ENCODE measurements at places on chromosomes 16 and 17.

DNA sequence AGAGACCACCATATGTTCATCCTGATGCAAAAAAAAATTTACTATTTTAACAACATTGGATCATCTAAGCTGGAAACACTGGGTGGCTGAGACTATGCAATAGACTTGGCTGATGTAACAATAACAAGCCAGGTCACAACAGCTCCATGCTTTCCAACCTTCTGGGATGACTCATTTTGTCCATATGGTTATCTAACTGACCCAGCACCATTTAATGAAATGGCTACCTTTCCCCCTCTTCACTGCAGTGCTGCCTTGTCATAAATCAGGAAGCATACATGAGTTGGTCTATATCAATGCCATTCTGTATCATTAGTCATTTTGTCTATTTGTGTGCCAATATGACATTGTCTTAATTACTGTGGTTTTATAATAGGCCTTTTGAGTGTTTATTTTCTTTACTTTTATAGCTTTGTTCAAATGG is 217.6 kb upstream of the KCNJ16 start:
- no peak for DNase-seq

DNA sequence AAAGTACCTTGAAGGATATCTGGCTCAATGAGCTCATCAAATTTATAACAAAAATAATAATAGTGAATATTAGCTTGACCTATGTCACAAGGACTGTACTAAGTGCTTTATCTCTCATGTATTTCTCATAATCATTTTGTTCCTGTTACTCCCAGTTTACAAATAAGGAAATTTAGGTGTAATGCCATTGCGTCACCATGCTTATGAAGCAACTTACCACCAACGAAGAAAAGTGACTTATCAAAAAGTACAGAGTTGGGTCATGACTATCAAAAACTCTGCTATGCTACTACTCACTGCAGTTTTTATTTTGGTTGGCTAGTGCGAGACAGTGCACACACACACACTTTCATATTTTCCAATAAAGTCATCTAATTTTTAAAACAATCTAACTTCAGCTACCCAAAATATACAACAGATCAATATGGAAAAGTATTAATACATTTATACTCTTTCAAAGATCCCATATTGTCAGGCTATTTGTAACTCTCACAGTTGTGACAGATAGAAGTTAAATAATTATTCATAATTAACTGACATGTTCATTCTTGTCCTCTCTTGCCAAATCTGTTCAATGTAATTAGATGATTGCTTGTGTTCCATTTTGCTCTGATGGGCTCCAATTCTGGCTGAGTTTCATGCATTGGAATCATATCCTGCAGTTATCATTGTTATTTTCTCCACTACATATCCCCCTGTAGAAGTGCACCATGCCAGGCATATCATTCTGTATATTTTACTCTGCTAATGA is 119.4 kb downstream of the KCNJ2 start:
- DNase-seq, result no peak

- DNase-seq, result no peak
Measured at GRCh38 chr17:60923000-60923399, 245.3 kb downstream of the BCAS3 start.

DNA sequence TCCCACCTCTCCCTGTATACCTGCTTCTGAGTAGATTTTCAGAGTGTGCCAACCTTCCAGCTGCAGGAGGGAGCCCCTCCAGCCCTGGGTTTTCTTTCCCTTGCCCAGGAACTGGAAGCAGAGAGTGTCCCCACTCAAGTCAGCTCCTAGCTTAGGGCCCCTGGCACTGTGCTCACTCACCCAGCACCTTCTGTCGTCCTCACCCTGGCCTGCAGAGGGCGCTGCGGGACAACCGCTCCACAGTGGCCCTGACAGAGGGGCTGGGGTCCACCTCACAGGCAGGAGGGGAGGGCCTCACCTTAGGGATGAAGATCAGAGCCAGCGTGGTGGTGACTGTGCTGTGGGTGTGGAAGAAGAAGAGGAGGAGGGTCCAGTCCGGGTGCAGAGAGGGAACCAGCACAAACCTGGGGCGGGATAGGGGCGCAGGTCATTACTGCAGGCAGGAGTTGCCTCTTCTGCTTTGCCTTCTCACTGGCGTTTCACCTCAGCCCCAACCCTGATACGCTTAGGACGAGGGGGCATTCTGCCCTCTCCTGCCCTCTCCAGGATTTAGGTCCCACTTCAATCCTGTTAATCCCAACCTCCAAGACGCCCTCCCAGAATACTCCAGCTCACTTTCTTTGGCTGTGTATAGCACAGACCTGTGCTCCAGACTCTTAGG is 10.0 kb downstream of the GPR179 start:
- no peak for DNase-seq

- peak; percentile 74 for DNase-seq
Measured at GRCh38 chr17:63295288-63295687, 150.8 kb downstream of the CYB561 start.

GRCh38 chr17:16037636-16038035 is 38.0 kb downstream of the TTC19 start:
- DNase-seq, result no peak

- no peak for DNase-seq
Measured at GRCh38 chr17:70810609-70811008, 641.3 kb downstream of the KCNJ2 start.

DNA sequence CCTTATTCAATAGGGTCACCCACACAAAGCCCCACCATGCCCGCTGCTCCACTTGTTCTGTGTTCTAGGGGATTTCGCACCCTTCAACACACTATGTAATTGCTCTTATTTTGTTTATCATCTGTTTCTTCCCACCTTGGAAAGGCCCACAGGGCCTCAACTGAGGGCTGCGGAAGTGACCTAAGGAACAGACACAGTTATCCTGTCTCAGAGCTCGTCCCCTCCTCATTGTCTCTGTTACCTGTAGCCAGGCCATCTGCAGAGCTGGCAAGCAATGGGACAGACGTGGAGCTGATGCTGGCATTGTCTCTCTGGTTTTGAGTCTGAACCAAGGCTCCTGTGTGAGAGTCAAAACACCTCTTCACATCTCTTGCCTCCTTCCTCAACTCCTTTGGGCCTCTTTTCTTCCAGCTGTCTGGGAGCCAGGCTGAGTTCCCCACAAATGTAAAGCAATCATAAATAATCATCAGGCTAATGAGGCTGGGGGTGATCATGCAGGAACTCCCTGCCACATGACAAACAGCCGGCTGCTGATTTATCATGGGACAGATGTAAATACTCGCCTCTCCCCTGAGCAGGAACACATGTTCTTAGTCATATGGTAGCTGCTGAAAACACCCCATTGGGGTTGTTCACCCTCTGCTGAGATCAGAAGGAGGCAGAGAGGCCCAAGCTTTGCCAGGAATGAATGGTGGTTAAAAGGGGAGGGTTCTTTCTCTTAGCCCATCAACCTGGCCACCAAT is 71.9 kb downstream of the AXIN2 start:
- no peak for DNase-seq

DNA sequence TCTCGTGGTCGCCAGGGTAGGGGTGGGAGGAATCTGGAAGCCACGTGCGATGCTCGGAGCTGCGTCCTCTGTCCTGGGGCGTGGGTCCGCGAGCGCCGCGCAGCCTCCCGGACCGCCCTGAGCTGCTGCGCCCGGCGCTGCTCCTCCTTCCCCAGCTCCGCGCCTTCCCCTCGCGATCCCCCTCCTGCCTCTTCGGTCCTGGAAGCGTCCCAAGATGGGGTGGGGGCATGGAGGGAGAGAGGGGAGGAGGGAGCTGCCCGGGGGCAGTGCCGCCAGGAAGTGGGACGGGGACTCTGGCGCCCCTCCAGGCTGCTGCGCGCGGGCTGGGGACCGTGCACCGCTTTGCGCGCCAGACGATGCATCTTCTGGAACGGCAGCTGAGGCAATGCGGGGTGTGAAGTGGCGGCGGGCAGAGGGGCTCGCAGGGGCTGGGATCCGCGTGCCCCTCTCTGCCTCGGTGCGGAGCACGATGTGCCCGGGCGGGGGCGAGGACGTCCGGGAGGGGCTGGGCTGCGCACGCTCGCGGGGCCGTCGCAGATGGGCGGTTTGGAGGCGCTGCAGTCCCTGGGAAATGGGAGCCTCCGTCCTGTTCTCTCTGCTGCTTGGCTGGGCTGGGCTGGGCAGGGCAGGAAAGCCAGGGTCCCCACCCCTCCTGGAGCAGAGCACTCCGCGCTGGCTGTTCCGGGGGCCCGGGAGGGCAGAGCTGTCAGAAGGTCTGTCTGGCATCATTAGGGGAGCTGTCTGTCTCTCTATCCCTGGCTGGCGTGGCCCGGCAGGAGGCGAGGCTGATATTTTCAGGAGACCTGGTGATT is 388.0 kb downstream of the SEC14L1 start:
- no peak for DNase-seq

DNA sequence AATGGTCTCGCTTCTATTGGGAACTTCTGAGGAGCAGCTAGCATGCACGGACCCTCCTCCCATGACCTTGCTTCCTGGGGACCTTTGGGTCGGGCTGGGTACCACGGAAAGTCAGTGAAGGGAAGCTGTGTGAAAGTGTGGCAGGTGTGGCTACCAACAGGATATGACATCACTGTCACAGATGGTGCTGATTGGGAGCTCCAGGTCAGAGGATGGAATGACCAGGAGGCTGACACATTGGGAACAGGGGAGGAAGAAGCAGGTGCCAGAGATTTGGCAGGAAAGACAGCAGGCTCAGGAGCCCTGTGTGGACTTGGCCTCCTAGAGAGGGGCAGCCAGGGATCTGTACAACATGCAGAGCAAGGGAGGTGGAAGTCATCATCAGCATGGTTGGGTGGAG is 34.0 kb downstream of the CPNE2 start:
- no peak for DNase-seq

- no peak for DNase-seq
Measured at GRCh38 chr17:67126983-67127382, 82.6 kb downstream of the CACNG1 start.

GRCh38 chr16:49009204-49009603 is 272.4 kb downstream of the CBLN1 start:
- no peak for DNase-seq

DNA sequence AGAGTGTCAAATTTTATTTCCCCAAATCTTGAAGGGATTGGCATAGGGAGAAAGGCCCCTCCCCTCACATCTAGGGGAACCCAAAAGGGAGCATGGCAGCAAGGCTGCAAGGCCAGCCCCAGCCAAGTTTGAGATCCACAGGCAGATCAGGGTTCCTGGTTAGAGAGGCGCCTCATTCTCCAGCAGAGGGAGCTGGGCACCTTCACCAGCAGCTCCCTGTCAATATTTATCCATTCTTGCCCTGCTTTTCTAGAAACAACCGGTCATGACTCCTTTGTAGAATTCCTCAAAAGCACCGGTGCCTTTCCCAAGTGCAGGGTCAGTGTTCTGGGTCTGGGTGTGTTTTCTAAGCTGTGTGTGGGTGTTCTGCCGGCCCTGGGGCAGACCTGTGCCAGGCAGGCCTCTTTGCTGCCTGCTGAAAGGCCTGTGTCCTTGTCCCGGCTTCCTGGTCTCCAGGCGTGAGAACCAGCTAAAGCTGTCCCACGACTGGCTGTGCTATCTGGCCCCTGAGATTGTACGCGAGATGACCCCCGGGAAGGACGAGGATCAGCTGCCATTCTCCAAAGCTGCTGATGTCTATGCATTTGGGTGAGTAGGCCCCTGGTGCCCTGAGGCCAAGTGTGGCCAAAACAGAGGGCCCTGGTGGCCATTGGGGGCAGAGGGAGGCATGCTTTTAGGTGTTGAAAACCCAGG is 21.2 kb upstream of the LGALS9 start:
- DNase-seq, result peak; percentile 23

DNA sequence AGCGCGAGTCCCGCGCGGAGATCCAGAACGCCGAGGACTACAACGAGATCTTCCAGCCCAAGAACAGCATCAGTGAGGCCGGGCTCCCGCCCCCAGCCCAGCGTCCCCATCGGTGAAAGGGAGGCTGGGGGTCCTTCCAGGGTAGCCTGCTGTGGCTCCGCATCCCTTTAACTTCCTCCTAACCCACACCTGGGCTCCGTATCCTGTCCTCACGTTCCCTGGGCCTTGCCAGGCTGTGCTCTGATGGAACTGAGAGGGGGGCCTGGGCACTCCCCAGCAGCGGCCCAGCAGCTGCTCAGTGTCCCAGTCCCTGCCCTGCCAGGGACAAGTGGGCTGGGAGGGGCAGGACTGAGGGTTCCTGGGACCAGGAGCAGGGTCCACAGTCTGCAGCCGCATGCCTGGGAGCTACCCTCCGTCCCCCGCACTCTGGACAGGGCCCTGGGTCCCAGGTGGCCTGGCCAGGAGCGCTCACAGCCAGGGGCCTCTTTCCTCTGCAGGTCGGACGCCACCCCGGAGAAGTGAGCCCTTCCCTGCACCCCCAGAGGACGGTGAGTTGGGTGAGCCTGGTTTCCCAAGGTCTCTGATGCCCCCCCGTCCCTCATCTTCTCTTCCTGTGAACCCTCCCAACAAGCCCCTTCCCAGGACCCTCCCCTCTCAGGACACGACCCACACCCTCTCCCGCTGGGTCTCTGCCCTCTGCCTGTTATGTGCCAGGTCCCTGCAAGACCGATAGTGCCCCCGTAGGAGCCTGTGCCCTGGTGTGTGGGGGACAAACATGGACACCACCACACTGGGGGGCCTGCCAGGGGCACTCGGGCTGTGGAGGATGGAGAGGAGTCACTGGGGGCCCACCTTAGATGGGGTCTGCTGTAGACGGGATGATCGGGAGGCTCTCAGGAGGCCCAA is 18.1 kb downstream of the KATNB1 start:
- no peak for DNase-seq

DNA sequence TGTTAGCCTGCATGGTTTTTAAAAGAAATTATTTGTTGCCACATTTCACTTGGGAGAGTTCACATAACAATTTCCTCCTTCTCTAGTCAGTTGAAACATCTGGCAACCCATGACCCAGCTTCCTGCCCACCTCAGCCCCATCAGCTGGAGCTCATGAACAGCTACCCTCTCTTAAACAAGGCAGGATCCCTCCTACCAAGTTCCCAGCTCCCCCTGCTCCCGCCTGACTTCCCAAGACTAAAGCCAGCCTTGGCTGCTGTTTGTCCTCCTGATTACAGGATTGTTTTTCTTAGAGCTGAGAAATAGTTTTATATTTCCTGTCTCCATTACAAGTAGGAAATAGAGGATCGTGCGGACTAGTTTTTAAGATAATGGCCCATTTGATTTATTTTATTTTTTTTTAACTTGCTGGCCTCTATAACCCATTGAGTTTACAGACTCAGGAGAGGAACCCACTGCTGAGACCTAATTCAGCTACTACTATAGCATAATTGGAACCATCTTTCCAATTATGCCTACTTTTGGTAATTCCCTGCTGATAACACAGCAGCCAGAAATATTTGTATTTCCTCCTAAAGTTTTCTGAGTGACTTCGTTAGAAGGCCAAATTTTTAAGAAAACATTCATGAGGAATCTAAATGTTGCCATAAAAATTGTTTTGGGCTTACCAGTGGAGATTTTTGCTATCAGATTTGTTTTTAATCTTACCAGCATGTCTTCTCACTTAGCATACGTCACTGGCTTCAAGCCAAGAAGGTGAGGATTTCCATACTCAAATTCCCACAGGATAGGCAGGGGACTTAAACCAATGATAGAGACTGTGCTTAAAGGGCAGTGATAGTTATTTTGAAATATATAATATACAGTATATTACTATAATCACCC is 90.0 kb downstream of the ELAC2 start:
- DNase-seq, result no peak

Measured in COLO829 (cell line).